ENCODE measurements at places on chromosomes 6 and 20. TPM values are rescaled to one million over a fixed set of nuclear protein-coding genes. Genes with fewer than 3 reads are reported as not detected.

Gene LAMA2
- 187 TPM for total RNA-seq

Gene SLC4A11
- total RNA-seq, result under 0.01 TPM

Gene FOXC1
- total RNA-seq, result 1.6 TPM

Gene PSORS1C1
- total RNA-seq, result under 0.01 TPM

Gene ABCF1
- total RNA-seq, result 21.9 TPM

Gene HAO1
- total RNA-seq, result not detected

Gene ARMH2
- not detected for total RNA-seq

Gene GABRR2
- total RNA-seq, result not detected

Gene OPN5
- total RNA-seq, result not detected

Gene ENPP3
- total RNA-seq, result 1.0 TPM

Gene FERMT1
- not detected for total RNA-seq

Gene SMOC2
- 26.6 TPM for total RNA-seq

Gene TBXT
- not detected for total RNA-seq

Gene MAFB
- total RNA-seq, result 9.9 TPM

Gene RIN2
- 27.1 TPM for total RNA-seq

Gene SLC35D3
- not detected for total RNA-seq

Gene CSTF1
- total RNA-seq, result 20.9 TPM

Gene CGA
- total RNA-seq, result not detected

Gene MACROD2
- 3.1 TPM for total RNA-seq

Gene COL20A1
- 2.6 TPM for total RNA-seq

Gene PACSIN1
- total RNA-seq, result under 0.01 TPM

Gene TBX18
- total RNA-seq, result 22.4 TPM

Gene TRIM15
- total RNA-seq, result not detected

Gene FNDC1
- 71.0 TPM for total RNA-seq

Gene OR2H2
- not detected for total RNA-seq

Gene POM121L2
- total RNA-seq, result not detected

Gene EMILIN3
- total RNA-seq, result 23.5 TPM

Gene LPA
- not detected for total RNA-seq

Gene METTL24
- 0.52 TPM for total RNA-seq

Gene STX7
- 10.4 TPM for total RNA-seq

Gene GRM1
- total RNA-seq, result under 0.01 TPM

Gene GABRR1
- total RNA-seq, result 0.52 TPM

Gene MICB
- 0.52 TPM for total RNA-seq

Gene DDO
- 4.7 TPM for total RNA-seq

Gene SLC17A2
- total RNA-seq, result not detected

Gene PRR18
- total RNA-seq, result 0.52 TPM

Gene PNPLA1
- total RNA-seq, result not detected

Gene SLC17A9
- not detected for total RNA-seq

Gene ANGPT4
- under 0.01 TPM for total RNA-seq

Gene TEAD3
- 6.8 TPM for total RNA-seq

Gene SYCP2
- 3.7 TPM for total RNA-seq

Gene R3HDML
- not detected for total RNA-seq

Gene FOXS1
- 3.1 TPM for total RNA-seq

Gene HLA-E
- 98.6 TPM for total RNA-seq

Gene LY6G5C
- not detected for total RNA-seq

Gene PPIL6
- total RNA-seq, result 15.7 TPM
